ENCODE measurements at places on chromosomes 7 and 10.

DNA sequence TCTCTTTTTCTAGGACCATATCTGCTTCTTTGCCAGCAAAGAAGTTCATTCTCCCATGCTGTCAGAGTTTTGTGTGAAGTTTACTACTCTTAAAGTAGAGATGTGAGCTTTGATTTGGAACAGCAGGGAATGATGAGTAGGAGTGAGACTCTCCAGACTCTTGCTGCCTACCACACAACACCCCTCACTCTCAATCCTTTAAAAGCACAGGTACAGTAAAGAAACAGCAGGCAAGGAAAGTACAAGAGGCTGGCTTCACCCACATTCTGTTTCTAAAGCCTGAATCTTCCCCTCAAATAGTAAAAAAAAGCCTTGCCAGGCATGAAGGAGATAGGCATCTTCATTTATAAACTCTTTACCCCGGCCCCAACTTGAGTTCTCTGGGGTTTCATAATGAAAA, 97.3 kb downstream of the ARMH3 start:
- no peaks in the 10 kb centered on the region for H3K27me3 ChIP-seq
- no peak for DNase-seq
- no peak overlapping the region for H3K4me3 ChIP-seq
- H3K4me1 ChIP-seq: no peaks in the 10 kb centered on the region

DNA sequence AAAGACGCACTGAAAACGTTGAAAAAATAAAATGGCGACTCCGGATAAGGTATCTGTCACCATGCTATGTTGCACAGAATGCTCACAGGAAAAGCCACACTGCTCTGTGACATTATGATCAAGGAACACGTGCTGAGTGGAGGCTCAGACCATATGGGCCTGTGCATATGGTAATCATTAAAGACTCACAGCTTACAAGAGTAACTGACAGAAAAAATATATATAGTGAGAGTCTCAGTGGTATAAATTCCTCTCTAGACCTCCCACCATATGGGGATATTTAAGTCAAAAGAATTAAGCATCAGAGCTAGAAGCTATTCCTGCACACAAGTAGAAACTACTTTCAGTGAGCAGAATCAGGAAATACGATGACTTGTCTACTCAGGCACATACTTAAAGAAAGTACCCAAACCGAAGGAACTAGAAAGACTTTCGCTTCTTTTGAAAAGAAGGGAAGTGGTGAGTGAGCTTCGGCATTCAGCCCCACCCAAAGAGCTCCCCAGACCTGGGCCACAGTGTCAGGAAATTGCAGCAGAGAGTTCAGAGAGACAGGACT, 65.1 kb upstream of the MPP7 start:
- peak overlapping the region; percentile 99 for H3K27ac ChIP-seq
- peak; percentile 72 for DNase-seq
- no peaks in the 10 kb centered on the region for H3K27me3 ChIP-seq
- H3K36me3 ChIP-seq: no peaks in the 10 kb centered on the region
- peaks cover 62% of the 10 kb centered on the region for H3K4me1 ChIP-seq

- peaks cover 86% of the 10 kb centered on the region for H3K4me1 ChIP-seq
- peak overlapping the region; percentile 91 for H3K27ac ChIP-seq
- H3K27me3 ChIP-seq: no peaks in the 10 kb centered on the region
- DNase-seq: no peak
Observed at GRCh38 chr10:71755179-71755879, 18.0 kb downstream of the VSIR start.

DNA sequence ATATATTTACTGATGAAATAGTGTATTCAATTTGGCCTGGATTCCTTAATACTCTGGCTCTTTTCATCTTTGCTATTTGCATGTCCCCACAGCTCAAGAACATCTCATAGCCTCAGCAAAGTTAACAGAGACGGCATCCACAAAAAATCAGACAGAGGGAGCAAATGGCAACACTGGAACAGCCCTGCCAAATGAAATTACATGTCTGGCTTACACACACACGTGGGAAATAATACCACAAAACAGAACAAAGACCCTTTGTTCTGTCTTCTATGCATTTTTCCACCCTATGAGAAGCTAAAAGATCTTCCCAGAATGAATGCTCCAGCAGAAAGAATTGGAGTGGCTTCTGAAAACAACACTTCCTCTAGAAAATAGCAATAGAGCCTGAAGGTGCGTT, 139.5 kb downstream of the ALOX5 start:
- no peaks in the 10 kb centered on the region for H3K27me3 ChIP-seq
- DNase-seq: no peak
- no peak overlapping the region for H3K4me3 ChIP-seq
- H3K27ac ChIP-seq: no peak overlapping the region
- peaks cover 18% of the 10 kb centered on the region for H3K4me1 ChIP-seq
- H3K36me3 ChIP-seq: no peaks in the 10 kb centered on the region

DNA sequence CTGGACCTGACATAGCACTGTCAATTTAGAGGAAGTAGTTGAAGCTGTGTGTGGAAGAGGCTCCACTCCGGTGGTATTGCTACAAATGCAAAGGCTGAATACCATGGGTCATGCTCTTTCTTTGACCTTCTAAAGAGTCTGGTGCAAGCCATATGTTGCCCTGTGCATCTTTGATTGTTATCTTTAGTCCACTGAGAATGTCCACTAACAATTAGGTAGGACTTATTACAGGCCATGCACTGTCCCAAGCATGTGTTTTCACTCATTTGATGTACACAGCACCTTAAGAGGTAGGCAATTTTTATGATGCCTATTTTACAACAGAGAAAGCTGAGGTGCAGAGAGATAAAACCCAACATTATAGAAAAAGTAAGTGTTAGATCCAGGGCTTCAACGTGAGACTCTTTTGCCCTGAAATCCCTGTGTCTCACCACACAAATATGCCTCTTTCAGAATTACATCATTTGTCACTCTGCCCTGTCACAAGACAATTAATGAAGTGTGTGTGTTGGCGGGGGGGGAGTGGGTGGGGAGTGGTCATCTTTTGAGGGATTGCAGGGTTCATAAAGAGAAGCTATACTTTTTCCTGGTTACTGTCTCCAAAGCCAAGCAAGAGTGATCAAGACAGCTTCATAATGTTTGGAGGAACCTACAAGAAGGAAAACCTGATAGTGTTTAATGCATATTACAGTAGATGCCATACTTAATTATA, 637.6 kb upstream of the IGFBP3 start:
- no peaks in the 10 kb centered on the region for H3K27me3 ChIP-seq
- H3K4me3 ChIP-seq: no peak overlapping the region
- DNase-seq: no peak
- no peaks in the 10 kb centered on the region for H3K36me3 ChIP-seq

- no peaks in the 10 kb centered on the region for H3K27me3 ChIP-seq
- no peak overlapping the region for H3K27ac ChIP-seq
- no peak for DNase-seq
- H3K36me3 ChIP-seq: no peaks in the 10 kb centered on the region
- no peaks in the 10 kb centered on the region for H3K4me1 ChIP-seq
Observed at GRCh38 chr10:64334084-64334483, 812.9 kb downstream of the REEP3 start.

DNA sequence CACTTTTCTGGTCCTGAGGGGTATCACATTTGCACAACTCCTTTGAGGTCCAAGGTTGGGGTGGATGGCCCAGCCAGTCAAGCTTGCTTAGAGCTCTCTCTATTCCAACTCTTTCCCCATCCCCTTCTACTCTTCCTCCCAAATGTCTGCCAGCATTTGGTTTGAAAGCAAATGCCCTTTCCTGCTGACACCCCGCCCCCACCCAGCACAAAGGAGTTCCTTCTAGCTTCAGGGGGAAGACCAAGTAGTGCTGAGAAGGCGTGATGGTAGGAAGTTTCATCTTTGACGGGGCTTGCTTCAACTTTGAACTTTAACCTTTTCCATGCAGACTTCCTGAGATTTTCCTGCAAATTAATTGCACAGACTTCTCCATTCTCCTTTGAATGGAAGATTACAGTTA, 137.5 kb upstream of the TCF7L2 start:
- no peak overlapping the region for H3K27ac ChIP-seq
- H3K4me1 ChIP-seq: no peaks in the 10 kb centered on the region
- no peaks in the 10 kb centered on the region for H3K27me3 ChIP-seq
- no peak for DNase-seq
- peaks cover 8% of the 10 kb centered on the region for H3K36me3 ChIP-seq
- H3K4me3 ChIP-seq: no peak overlapping the region

GRCh38 chr7:115632636-115633035, 397.9 kb downstream of the TFEC start:
- no peaks in the 10 kb centered on the region for H3K4me1 ChIP-seq
- peaks cover 1% of the 10 kb centered on the region for H3K27me3 ChIP-seq
- no peak overlapping the region for H3K27ac ChIP-seq
- no peaks in the 10 kb centered on the region for H3K36me3 ChIP-seq

DNA sequence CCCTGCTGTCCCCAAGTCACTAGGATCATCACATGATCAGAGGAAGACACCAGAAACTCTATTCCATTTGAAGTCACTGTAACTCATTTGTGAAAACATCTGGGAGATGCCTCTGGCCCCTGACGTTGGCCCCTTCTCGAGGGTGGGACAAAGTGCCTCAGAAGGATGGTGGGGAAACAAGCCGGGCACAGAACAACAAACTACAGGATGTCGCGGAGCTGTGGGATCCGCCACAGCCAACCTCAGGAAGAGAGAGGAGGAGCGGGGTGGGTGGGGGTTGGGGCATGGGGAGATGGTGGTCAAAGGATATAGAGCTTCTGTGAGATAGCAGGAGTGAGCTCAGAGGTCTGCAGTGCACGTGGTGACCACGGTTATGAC, 265.6 kb upstream of the TCERG1L start:
- H3K36me3 ChIP-seq: no peaks in the 10 kb centered on the region
- no peak for DNase-seq
- H3K27me3 ChIP-seq: no peaks in the 10 kb centered on the region

GRCh38 chr7:30019387-30019786, 7.1 kb downstream of the FKBP14 start:
- no peaks in the 10 kb centered on the region for H3K4me1 ChIP-seq
- H3K27ac ChIP-seq: no peak overlapping the region
- no peak overlapping the region for H3K4me3 ChIP-seq

DNA sequence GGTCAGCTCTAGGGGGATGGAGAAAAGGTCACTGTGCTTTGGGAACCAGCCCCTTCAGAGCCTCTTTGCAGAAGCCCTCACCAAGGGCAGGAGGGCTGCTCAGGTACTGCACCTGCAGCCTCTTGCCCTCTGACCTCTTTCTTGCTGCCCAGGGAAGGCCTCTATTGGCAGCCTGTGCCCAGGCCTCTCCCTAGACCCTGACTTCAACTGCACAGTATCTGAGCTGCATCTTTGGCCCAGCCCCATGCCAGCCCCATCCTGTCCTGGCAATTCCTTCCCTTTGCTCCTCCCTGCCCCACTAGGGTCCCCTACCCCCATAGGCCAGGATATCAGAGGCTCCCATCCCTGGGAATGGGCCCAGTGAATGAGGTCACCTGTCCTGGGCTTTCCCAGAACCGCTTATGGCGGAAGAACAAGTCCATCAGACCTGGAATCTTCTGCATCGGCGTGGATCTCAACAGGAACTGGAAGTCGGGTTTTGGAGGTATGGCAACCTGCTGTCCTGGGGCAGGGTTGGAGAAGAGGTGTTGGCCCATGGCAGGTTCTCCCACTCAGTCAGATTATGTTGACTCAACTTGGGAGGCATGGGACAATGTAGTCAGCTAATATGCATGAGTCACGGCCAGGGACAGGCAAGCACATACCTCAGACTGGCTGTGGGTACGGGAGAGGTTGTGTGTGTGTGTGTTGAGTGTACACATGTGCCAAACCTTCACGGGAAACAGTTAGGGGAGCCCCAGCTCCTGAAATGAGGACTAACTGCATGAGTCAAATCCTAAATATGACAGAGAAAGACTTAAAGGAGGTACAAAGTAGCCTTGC, 17.1 kb upstream of the CPA1 start:
- no peaks in the 10 kb centered on the region for H3K27me3 ChIP-seq
- DNase-seq: no peak
- H3K4me1 ChIP-seq: peaks cover 10% of the 10 kb centered on the region
- peaks cover 9% of the 10 kb centered on the region for H3K36me3 ChIP-seq

- no peak overlapping the region for H3K27ac ChIP-seq
- DNase-seq: no peak
- no peaks in the 10 kb centered on the region for H3K36me3 ChIP-seq
- peaks cover 7% of the 10 kb centered on the region for H3K4me1 ChIP-seq
Observed at GRCh38 chr7:140242057-140243031, 65.6 kb upstream of the KDM7A start.

GRCh38 chr10:127968659-127969058, 61.8 kb downstream of the PTPRE start:
- H3K27ac ChIP-seq: no peak overlapping the region
- H3K36me3 ChIP-seq: no peaks in the 10 kb centered on the region
- H3K27me3 ChIP-seq: peaks cover 2% of the 10 kb centered on the region
- no peak overlapping the region for H3K4me3 ChIP-seq

DNA sequence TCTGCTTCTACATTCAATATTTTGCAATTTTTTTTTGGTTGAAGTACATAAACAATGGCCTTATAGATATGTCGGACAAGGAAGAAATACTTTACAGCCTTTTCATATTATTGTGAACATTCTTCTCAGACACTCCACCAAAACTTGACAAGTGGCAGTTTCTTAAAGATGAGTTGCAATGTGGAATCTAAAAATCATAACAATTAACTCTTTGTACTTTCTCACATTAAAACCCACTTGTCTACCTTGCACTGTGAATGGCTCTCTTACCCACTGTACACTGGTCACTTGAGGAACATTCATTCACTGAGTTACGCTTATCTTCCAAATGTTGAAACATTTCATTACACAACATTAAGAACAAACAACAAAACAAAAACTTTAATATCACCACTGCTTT, 44.2 kb downstream of the ARHGAP12 start:
- DNase-seq: no peak
- H3K36me3 ChIP-seq: peaks cover 26% of the 10 kb centered on the region
- no peak overlapping the region for H3K4me3 ChIP-seq
- no peak overlapping the region for H3K27ac ChIP-seq
- H3K27me3 ChIP-seq: no peaks in the 10 kb centered on the region

DNA sequence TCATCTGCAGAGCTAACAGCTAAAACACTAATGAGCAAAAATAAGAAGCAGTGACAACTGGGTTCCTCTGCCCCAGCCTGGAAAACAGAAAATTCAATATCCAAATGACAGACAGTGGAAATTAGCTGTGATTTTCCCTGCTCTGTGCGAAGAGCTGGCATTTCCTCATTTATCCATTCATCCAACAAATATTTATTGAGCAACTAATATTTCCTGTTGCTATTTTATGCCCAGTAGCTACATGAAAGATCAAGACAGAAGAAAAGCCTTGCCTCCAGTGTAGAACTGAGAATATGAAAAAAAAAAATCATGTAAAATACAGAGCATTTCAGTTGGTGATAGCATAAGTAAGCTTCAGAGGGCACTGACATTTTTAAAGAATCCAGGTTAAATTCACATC, 140.9 kb downstream of the ABCA13 start:
- no peaks in the 10 kb centered on the region for H3K27me3 ChIP-seq
- DNase-seq: no peak
- peaks cover 2% of the 10 kb centered on the region for H3K4me1 ChIP-seq
- H3K4me3 ChIP-seq: no peak overlapping the region
- H3K27ac ChIP-seq: no peak overlapping the region

DNA sequence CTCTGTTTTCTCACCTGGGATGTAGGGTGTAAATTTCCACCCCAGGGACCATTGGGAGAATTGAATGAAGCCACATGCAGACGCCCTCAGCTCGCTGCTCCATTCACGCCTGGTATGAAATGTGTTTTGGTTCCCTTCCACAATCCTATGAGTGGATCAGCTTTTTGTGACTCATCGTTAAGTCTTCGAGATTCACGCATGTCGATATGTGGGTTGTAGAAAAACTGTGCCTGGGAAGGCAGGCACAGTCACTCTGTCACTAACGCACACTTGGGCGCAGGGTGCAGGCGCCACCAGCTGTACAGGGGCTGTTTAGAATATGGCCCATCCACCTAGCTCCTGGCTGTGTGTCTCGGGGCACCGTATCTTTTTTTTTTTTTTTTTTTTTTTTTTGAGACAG, 64.2 kb upstream of the SH2B2 start:
- H3K4me3 ChIP-seq: no peak overlapping the region
- no peaks in the 10 kb centered on the region for H3K27me3 ChIP-seq
- DNase-seq: no peak
- no peaks in the 10 kb centered on the region for H3K36me3 ChIP-seq

All from naive thymus-derived CD8-positive, alpha-beta T cell (primary cell).